ENCODE measurements at places on chromosomes 5 and 9.

DNA sequence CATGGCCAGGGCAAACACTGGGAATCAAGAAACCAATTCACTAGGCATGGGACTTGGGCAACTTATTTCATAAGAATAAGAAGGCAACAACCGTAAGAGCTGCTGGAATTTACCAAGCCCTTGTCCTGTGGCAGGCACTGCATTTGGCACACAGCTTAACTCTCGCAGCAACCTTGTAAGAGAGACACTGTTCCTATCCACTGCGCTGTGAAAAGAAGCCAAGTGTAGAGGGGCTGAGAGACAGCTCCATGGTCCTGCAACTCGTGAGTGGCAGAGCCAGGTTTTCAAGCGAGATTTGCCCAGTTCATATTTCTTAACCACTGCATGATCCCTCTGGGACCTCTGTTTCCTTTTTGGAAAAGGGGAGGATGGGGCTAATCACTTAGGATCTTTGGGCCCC lies 129.3 kb upstream of the STC2 start:
- DNase-seq = no peak

DNA sequence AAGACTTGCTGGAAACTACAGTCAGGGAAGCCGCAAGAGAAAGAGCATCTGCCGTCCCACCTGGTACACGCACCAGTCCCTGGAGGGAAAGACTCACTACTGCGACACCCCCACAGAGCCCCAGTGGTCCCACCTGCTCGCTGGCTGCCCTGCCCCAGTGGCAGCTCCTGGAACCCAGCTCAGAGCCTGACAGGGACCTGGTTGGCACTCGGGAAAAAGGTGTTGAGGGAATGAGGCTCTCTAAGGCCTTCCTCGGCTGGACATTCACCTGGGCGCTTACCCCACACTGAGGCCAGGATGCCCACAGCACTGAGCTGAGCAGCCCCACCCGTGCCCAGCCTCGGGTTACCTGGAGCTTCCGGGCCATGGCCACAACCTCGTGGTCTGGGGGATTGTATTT lies 19.7 kb downstream of the BRD3OS start:
- DNase-seq = no peak

DNA sequence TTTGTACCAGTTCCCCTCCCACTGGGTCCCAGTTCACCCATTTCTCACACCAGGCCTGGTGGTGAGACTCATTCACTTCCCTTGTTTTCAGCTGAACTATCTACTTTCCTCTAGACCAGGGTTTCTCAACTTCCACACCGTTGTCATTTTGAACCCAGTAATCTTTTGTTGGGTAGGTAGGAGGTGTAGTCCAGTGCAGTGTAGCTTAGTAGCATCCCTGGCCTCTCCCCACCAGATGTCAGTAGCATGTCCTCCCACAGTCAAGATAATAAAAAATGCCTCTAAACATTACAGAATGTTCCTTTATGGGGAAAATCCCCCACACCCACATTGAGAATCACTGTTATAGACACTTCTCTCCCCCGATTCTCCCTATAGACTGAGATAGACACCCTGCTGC lies 299.1 kb downstream of the EPB41L4A start:
- no peak for DNase-seq

GRCh38 chr5:123950701-123951581 lies 439.0 kb downstream of the CSNK1G3 start:
- no peak for DNase-seq

DNA sequence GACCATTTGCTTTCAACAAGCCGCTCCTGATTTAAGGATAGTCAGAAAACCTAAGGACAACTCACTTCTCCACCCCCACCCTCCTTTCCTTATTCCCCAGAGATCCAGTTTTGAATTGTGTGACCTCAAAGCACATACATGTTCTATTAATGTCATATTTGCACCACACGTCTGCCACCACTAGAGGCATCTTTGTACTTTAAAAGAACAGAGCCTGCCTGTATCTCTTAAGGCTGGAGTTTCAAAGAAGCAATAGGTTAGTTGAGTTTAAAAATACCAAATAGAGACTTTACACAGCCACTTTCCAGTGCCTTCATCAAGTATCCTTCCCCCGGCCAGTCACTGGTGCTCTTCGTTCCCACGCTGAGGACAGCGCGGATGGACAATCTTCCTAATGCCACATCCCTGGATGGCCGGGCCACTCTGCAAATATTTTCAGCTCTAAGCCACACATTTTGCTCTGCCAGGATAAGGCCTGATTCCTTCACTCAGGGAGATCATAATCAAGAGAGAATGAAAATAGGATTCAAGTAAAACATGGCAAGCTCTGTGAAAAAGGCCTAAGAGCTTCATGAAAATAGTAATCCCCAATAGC lies 146.3 kb downstream of the SNCAIP start:
- no peak for DNase-seq

DNA sequence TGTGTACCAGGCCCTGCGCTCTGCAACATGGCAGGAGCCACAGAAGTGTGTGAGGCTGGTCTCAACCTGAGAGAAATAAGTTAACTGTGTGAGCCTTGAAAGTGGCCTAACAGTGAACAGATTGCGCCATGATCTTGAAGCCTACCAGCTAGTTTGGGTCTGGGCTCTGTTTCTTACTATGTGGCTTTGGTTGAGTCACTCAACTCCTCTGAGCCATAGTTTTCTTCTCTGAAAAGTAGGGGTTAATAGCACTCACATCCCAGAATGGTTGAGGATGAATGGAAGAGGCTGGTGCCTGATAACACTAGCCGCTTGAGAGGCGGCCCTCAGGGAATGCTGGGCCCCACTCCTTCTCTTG lies 121.5 kb downstream of the RGS3 start:
- no peak for DNase-seq

- no peak for DNase-seq
Observed at GRCh38 chr9:122339579-122339978, 31.2 kb upstream of the PTGS1 start.

DNA sequence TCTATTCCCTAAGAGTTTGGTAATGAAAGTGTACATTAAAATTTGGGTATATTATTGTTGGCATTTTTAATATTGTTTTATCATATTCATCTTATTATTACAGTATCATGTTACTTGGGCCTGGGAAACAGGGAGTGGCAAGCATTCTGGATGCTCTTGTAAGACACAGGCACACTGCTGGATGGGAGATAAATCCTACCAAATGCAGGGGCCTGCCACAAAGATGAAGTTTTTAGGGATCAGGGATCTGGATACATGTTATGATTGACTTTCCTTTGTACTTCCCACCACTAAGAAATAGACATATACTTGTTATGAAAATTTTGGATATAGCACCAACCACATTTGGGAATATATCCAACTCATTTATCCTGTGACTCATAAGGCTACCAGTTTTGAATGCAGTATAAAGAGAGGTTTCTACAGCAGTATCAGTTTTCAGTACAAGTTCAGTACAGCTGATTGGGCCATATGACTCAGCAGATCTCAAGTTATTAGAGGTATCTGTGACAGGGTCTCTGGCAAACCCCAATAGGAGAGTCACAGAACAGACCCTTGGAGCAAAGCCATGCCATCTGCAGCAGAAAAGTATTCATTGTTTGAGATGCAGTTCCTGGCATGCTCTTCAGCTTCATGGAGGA lies 360.1 kb downstream of the DMAC1 start:
- DNase-seq = no peak

DNA sequence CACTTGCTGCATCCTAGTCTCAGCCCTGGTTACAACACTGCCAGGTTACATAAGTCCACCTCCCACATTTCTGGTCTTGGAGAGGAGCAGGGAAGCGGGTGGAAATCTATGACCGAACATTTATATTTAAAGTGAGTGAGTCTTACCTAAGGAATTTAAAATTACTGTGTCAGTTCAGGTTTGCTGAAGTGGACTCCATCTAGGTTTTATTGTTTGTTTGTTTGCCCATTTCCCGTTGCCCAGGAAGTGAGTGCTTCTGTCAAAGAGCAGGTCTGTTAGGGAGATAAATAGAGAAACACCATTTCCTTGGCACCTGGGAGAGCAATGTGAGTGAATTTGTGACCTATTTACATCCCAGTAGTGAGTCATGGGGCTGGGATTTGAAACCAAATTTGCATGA lies 179.5 kb downstream of the KIF4B start:
- no peak for DNase-seq

- DNase-seq = no peak
Observed at GRCh38 chr5:66597183-66597757, 1.1 kb downstream of the MAST4 start.

- DNase-seq = peak; percentile 36
Observed at GRCh38 chr5:132746954-132747615, at the start of gene CCNI2. TSS of gene CCNI2 (plus strand) at chr5:132747426. CDS start at chr5:132747496, 70 bp downstream.

DNA sequence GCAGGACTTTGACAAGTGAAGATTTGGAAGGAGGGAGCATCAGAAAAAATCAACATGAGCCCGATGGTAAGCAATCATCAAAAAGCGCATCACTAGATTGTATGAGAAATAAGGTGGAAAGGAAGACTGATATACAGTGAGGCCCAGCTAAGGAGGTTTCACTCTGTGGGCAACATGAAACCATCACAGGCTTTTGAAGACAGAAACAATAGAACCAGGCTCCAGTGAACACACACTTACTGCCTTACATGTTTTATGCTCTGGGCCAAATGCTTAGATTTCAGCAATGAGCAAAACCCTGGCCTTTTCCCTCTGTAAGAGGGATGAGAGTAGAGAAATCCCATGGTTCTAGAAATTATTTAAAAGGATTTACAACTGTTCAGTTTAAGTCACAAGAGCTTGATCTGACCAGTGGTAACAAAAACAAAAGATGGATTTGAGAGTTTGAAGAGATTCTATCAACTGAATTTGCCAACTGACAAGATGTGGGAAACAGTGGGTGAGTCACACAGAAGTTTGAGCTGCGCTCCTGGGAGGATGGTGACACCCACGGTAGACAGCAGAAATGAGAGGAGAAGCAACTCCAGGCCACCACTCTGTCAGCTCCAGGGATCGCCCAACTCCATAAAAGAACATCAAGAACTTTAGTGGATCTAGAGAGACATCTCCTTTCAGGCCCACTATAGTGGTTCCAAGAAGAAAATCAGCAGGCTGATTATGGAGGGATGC lies 261.8 kb downstream of the MCTP1 start:
- DNase-seq = no peak

- no peak for DNase-seq
Observed at GRCh38 chr9:3585606-3586005, 59.8 kb upstream of the RFX3 start.

- no peak for DNase-seq
Observed at GRCh38 chr5:102554082-102554481, 55.3 kb upstream of the SLCO6A1 start.

DNA sequence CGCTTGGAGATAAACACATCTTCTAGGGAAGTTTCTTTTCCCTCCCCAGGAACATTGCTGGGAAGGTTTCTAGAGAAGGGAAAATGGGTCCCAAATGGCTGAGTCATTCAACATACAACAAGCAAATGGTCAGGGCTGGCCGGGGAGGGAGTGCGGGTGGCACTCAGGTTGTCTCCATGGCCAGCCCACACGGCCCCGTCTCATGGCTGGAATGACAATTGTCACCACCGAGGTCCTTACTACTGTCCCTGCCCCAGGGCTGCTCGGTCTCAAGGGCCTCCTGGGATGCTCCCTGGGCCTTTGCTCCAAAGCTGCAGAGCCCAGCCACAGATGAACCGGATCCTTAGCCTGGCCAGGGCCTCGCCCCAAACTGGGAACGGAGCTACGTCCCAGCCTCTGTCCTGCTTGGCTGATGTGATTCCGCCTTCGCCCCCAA lies 121.9 kb downstream of the FGF18 start:
- DNase-seq = no peak

DNA sequence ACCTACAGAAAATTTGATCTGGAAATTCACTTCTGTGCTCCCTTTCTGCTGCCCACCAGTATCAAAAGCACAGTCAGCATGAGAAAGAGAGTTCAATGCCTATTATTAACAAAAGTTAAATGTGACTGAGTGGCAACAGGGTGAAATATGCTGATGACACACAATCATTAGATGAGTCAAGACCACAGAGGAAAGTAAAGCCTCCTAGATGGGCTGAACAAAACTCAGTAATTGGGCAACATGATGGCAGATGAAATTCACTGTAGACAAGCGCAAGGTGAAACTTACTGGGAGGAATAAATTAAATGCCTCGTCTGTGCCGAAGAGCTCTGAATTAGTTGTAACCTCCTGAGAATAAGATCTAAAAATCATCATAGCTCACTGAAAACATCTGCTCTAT lies 752.8 kb downstream of the IRX1 start:
- DNase-seq = no peak

- no peak for DNase-seq
Observed at GRCh38 chr5:21142791-21143190, 1154.8 kb upstream of the CDH18 start.

- no peak for DNase-seq
Observed at GRCh38 chr5:120550358-120550757, 86.3 kb downstream of the PRR16 start.

- no peak for DNase-seq
Observed at GRCh38 chr9:18040327-18040726, 433.6 kb upstream of the ADAMTSL1 start.

DNA sequence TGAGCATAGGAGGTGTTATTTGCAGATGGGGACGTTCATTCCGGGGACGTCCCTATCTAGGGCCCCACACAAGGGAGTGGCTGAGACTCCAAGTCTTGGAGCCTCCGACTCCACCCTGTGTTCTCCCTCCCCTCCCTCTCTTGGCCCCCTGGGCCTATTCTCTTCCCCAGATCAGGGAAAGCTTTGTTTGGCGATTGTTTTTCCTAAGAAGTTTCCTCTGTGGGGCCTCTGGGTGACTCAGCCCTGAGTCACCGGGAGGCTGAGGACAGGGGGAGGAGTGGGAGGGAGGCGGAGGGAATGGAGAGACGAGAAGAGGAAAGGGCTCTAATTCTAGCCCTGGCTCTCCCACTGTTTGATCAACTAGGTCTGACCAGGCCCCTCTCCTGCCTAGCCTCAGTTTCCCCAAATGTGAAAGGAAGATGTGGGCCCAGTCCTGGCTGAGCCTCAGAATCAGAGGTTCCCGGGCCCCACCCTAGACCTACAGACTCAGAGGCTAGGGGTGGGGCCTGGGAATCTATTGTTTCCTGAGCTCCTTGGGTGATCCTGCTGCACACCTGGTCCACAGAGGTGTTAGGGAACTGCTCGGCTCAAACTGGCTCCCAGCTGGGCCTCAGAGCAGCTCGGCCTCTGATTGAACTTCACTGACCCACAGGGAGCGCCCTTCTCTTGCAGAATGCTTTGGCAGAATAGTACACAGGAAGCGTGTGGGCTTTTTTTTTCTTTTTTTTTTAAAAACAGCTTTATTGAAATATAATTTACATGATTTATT lies 19.2 kb downstream of the GSN start:
- no peak for DNase-seq

DNA sequence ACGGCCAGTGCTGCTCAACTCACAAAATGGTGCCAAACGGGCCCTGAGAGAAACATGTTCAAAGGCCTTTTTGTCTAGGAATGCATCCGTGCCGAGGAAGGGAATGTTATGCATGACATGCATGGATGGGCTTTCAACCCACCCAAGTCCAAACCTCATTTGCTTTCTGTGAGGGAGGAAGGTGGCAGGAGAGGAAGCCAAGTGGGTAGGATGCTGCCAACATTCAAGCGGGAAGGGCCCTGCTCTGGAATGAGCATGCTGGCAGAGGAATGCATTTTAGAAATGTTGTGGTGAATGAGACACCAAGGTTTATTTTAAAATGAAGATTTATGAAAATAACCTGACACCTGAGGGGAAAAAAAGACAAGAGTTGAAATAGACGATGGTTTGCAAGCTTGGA lies 479.1 kb downstream of the CCDC171 start:
- DNase-seq = no peak

Data from activated CD8-positive, alpha-beta memory T cell treated with anti-CD3 and anti-CD28 coated beads for 1 hour (primary cell).